ENCODE measurements at places on chromosomes 2 and 18.

DNA sequence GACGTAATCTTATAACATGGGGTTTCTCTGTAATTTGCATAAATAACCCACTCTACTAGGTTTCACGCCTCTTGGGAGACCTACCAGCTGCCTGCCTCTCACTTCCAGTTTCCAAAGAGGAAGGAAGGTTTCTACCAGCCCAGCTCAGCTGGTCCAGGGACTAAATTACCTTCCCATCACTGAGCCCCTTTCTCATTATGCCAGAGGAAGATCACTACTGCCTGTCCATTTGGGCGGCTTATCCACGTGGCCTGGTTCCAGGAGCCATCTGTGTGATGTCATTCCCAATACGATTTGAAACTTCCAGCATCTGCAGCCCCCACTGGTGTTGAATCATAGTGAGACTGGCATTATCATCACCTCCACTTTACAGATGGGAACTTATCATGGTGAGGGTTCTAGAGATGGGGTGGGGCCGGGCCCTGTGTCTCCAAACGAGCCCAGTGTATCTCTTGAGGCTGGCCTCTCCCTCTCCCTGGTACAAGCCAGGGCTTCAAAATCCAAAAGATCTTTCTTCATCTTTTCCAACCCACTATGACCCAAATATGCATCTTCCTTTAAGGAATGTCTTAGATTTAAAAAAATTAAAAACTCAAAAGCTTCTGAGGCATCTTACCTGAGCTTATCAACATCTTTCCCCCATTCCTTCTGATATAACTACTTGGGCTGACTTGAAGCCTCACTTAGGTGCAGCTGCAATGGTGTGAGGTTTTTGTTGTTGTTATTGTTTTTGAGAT lies 140.8 kb downstream of the DDX1 start:
- no peak for DNase-seq

GRCh38 chr18:49691177-49691608 lies 122.1 kb downstream of the ACAA2 start:
- no peak for DNase-seq

DNA sequence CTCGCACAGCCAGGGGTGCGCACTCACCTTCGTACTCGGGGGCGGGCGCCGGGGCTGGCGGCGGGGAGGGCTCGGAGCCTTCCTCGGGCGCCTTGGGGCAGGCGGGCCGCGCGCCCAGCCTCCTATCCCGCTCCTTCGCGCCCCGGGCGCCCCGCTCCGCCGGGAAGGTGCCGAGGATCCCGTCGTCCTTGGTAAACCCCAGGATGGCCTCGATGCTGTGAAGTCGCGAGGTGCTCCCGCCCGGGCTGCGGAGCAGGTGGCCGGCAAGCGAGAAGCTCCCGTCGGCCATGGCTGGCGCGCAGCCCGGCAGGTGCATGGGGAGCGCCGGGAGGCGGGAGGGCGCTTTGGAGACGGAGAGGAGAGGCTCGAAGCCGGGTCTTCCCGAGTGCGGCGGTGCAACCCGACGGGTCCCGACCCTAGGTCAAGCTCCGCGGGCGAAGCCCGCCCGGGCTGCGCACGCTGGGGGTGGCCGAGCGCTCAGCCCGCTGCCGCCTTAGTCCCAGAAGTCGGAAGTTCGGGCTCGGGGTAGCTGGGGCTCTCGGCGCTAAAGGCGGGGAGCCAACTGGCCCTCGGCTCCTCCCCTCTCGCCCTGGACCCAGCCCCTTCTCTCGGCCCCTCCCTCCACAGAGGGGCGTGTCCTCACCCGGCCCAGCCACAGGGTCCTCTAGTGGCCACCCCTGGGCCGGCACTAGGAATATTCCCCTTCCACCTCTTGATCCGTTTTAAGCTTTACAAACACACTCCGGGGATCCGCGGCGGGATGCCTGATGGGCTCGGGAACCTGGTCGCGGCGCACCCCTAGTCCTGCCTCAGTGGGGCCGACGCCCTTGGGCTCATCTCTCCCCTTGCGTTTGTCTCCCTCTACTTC lies at the start of gene RAX:
Gene RAX (minus strand): TSS at position 564 of the 868 bp plus-strand sequence. CDS start 248 bp downstream, at position 316.
- no peak for DNase-seq

- DNase-seq = no peak
These were observed 20.7 kb upstream of the TTN start for GRCh38 chr2:178827739-178828485.

GRCh38 chr2:65017335-65017734 lies 28.1 kb downstream of the SLC1A4 start:
- DNase-seq = no peak

GRCh38 chr2:57543211-57543610 lies 503.4 kb upstream of the VRK2 start:
- DNase-seq = no peak

GRCh38 chr2:95276244-95276887 lies 2.1 kb downstream of the PROM2 start:
- no peak for DNase-seq

GRCh38 chr2:127464470-127465257 lies 46.4 kb downstream of the PROC start:
- DNase-seq = no peak

- DNase-seq = no peak
These were observed 40.0 kb downstream of the FAM228A start for GRCh38 chr2:24214880-24215279.

DNA sequence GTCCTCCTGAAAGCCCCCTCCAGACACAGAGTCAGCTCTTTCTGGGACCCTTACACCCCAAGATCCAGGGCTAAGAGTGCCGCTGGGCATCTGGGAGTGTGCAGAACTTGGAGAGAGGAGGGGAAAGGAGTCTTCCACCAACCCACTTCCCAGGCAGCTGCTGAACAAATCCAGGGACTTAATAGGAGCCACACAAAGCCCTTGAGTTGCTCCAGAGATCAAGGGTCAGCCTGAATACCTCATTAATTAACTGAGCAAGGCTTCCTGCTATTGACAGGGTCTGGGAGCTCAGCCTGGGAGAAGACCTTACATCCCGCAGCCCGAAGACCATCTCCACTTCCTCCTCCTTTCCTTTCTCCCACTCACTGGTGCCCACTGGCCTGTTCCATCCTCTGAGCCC lies 108.3 kb downstream of the CELF4 start:
- DNase-seq = no peak
